ENCODE measurements at places on chromosomes 2 and 18.

GRCh38 chr2:240551288-240551687 lies 6.5 kb downstream of the ANKMY1 start:
- DNase-seq = no peak

DNA sequence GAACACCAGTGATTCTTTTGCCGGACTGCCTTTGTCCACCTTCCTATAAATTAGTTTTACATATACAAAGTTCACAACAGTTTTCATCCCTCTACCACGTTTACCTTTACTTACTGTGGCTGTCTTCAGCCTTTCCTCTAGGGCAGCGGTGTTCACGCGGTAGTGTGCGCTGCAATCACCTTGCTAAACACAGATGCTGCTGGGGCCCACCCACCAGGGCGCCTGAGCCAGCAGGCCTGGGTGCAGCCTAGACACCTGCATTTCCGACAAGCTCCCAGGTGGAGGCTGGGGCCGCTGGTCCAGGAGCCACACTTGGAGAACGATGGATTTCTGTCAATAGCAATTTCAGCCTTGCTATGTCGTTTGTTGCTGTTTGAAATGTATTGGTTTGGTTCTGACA lies 83.1 kb downstream of the NDUFA10 start:
- DNase-seq = no peak

DNA sequence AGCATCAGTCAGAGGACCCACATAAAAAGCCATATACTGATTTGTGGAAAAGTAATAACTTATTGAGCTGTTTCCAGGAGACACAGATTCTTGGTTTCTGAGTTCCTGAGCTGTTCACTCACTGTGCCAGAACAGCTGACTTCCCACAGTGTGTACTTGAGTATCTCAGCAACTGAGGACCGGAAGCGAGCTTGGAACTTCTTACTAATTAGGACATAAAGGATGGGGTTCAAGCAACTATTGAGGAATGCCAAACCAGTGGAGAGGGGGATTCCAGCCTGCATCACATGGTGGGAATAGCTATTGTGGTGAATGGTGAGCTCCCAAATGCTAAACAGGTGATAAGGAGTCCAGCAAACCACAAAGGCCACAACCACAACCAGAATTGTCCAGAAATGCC lies 16.4 kb downstream of the EEF1B2 start:
- DNase-seq = no peak

DNA sequence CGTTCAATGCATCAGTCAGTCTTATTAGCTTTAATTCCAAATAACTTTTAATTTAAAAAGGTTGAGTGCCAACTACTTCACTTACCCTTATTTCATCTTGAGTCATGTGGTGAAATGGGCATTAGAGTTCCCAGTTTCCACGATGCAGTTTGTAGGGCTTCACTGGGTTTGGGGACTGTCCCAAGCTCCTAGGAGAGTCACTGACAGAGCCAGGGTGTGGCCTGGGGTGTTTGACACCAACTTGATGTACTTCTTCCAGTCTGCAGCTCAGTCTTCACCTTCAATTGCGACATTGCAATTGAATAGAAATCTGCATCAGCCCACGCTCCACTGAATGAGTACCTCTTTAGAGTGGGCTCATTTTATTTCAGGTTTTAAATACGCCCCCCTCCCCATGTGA lies 165.3 kb downstream of the ARL4C start:
- DNase-seq = no peak

- DNase-seq = no peak
Observed at GRCh38 chr2:31137211-31138036, 816 bp downstream of the GALNT14 start.

DNA sequence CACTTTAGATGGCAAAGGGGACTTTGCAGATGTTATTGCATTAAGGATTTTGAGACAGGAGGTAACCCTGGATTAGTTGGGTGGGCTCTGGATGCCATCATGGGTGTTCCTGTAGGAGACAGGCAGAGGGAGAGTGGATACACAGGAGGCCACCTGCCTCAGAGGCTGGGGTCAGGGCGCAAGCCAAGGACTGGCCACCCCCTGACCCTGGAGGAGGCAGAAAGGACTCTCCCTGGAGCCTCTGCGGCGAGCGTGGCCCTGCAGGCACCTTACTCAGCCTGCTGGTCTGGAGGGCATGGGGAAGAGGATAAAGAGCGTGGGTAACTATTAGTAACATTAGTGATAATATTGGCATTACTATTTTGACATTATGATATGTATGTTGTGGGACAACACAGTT lies 21.6 kb upstream of the OTOS start:
- no peak for DNase-seq

DNA sequence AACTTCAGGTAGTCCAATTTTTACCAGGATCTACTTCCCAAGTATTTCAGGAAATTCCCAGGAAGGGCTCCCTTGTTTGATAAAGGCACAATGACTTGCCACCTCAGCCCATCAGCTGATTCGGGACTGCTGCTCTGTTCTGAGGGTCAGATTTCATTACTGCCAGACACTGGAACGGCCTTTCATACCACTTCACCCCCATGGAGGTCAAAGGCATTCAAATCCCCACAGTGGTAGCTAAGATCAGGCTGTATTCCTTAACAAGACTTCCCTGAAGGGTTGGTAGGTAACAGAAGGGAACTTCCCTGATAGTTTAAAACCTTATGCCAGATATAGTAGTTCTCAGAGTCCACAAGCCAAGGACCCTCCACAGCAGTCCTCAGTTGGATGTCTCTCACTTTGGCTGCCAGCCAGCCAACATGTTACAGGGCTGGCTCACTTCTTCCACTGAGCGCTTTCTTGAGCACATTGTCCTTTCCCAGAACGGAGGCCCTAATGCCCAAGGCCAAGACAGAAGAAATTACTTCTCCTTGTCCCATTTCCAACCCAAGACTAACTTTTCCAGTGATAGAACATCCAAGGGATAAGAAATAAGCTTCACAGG lies 40.0 kb upstream of the GLS start:
- DNase-seq = no peak

GRCh38 chr18:55838841-55839240 lies 250.8 kb upstream of the TCF4 start:
- no peak for DNase-seq

DNA sequence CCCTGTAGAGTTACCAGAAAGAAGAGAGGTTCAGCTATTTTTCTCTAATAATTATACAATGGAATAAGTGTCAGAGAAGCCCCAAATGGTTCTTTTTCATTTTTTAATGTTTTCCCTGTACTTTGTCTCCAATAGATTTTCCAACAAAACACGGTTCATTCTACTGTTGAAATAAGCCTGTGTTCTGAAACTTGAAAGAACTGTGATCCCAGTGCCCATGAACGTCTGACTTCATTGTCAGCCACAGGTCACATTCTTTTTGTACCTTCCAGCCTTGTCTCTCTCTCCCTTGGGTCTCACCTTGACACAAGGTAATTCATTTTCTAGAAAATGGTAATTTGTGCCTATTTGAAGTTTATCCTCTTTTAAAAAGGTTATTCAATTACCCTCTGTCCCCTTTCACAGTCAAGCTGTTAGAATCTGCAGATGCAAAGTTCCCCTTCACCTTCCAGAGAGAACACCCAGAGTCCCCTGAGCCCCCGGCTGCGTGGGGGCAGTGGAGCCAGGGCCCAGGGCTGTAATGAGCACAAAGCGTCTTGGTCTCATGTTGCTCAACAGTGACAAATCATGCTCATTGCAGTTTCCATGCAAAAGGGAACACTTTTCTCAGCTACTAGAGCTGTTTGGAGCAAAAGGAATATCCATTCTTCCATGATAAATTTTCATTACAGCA lies 115.2 kb downstream of the SPHKAP start:
- no peak for DNase-seq

- DNase-seq = no peak
Observed at GRCh38 chr18:57904535-57904934, 101.4 kb upstream of the ATP8B1 start.

DNA sequence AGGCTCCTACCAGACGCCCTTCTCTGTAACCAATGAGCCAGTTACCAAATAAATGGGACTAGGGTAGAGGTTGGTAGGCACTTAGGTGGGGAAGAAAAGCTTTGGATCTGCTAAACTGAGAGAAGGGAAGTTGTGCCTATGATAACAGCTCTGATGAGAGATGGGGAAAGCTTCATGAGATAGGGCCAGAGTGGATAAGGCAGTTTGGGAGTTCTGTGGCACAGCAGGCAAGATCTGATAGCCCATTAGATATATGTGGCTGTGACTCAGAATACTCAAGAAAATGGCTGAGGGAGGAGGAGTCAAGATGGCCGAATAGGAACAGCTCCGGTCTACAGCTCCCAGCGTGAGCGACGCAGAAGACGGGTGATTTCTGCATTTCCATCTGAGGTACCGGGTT lies 99.8 kb downstream of the PDE11A start:
- DNase-seq = no peak

- no peak for DNase-seq
Observed at GRCh38 chr18:78562531-78562961, 417.1 kb upstream of the SALL3 start.

- DNase-seq = no peak
Observed at GRCh38 chr2:203396667-203397066, 68.5 kb downstream of the ABI2 start.

DNA sequence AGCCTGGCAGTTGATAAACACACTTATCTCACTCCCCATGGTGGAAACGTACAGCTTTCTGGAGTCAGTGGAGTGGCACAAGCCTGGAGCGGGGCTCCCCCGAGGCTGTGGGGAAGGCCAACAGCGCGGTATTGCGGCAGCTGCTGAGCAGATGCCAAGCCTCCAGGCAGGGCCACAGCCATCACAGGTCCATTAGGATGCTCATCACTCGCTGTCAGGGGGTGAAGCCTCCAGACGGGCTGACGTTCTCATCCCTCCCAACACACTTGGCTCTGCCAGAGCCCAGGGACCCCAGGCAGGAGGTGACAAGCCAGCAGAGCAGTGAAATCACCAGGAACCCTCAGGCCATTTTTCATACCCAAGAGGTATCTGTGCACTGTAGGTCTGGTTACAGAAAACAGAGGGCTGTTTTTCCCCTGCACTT lies 529.2 kb upstream of the KLHL29 start:
- no peak for DNase-seq

GRCh38 chr18:76252880-76253279 lies 242.2 kb downstream of the ZNF516 start:
- DNase-seq = no peak

- no peak for DNase-seq
Observed at GRCh38 chr2:8453904-8454302, 228.0 kb upstream of the ID2 start.

- no peak for DNase-seq
Observed at GRCh38 chr2:134269230-134269629, 15.4 kb downstream of the MGAT5 start.

DNA sequence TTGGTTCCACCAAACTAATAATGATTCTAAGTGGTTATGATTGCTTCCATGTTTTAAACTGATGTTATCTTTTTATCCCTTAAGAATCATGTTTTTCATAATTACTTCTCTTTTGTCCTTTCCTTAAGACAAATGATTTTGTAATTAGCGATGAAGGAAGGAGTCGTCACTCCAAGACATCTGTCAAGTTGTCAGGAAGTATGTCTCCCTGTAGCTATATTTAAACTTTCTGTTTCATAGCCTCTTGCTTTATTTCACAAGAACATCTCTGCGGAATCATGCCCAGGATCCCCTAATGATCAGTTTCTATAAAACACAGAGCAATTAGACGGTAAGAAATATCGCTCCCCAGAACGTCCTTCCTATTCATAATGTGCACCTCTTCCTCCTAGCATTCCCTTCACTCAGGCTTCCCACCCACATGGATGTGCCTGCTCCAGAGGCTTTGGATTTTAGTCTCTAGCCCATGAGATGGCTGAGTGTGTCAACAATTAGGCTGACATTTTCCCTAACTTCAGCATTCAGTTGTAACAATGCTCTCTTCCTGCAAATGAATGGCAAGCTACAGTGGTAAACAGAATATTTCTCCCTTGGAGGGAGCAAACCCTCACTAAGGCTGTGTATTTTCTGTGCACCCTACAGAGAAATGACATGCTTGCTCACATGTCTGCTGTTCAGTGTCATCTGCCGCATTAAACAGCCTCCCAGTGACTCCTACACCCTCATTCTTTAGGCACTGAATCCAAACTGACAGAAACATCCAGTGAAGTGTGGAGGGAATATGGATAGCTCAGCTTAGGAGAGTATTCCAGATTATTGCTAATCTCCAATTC lies 879.6 kb upstream of the CELF4 start:
- no peak for DNase-seq

DNA sequence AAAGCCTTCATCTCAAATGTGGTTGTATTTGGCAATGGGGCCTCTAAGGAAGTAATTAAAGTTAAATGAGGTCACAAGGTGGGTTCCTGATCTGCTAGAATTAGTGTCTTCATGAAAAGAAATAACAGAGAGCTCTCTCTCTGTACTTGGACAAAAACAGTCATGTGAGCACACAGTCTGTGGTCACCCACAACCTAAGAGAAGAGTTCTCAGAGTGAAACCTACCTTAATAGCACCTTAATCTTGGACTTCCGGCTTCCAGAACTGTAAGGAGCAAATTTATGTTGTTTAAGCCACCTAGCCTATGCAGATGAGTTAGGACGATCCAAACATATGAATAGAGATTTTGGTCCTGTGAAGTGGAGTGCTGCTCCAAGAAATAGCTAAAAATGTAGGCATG lies 758.9 kb downstream of the LRRTM4 start:
- no peak for DNase-seq

GRCh38 chr2:7068457-7068856 lies 151.2 kb downstream of the RNF144A start:
- no peak for DNase-seq

DNA sequence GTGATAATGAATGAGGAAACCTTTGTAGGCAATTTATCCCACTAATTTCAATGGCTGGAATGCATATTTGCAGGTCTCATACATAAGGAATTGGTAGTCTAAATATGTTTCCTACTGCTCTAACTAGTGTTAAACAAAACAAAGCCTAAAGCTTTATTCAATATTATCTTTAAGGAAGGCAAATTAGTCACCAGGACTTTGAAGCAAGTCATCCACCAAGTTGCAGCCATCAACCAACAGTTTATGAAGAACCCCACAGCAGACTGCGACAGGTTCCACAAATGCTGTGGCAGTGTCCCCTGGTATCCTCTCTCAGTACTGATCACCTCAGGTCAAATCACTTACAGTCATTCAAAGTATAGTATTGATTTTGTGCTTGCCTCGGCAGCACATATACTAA lies 181.5 kb upstream of the ZFP36L2 start:
- no peak for DNase-seq

DNA sequence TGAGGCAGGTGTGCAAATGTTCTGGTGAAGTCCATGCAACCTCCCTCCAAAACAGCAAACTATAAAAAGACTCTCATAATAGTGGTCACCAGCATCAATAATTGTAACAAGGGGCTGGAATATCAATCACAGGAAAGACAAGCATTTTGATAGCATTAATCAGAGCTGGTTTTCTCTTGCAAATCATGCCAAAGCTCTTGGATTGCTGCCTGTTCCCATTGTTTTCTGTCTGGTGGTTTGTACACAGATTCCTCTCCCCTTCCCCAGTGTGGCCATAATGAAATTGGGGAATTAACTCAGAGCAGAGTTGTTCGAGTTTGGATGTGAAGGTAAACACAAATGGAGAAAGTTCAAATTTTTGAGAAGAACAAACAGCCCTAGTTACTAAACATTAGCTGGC lies 134.2 kb downstream of the CDCA7 start:
- no peak for DNase-seq

GRCh38 chr2:217614096-217614495 lies 388.7 kb downstream of the TNS1 start:
- no peak for DNase-seq

GRCh38 chr2:82498777-82499443 lies 1960.2 kb downstream of the SUCLG1 start:
- DNase-seq = no peak

Measured in activated CD4-positive, alpha-beta T cell treated with anti-CD3 and anti-CD28 coated beads, Interleukin-2, Interleukin-4, amounts not matched to agents 100 ng/mL and 50 ng/mL, durations not matched to agents 16 hours and 8 hours (primary cell).